ENCODE measurements at places on chromosomes 3 and 15.
A peak's percentile ranks its signal among the peaks of the same experiment; 100 is the strongest.

- DNase-seq, result no peak
Observed at GRCh38 chr3:119468041-119468440, 722 bp upstream of the POGLUT1 start.

GRCh38 chr15:67544475-67544874 lies 2.0 kb downstream of the MAP2K5 start:
- no peak for DNase-seq

GRCh38 chr15:101179341-101180153 lies 72.3 kb downstream of the CHSY1 start:
- DNase-seq, result no peak

DNA sequence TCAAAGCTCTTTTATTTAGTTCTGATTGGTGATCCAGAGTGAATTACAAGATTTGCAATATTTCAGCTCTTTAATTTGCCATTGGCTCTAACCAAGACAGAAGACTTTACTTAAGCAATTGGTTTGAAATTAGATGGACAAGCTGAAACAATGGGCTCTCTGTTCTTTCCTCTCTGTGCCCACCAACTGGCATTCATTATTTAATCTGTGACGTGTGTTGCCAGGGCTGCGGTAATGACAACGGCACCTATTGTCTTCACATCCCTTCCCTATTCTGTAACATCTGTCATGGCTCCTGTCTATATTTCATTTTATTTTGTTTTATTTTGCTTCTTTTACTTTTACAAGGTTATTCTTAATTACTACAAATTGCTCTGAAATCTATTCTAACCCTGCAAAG lies 33.9 kb downstream of the PLD1 start:
- no peak for DNase-seq

GRCh38 chr3:114294940-114295480 lies 1.2 kb downstream of the TIGIT start:
- DNase-seq, result no peak

GRCh38 chr3:4797201-4797705 lies 182.0 kb upstream of the BHLHE40 start:
- DNase-seq, result no peak

- peak; percentile 78 for DNase-seq
Observed at GRCh38 chr15:71195242-71195641, 80.0 kb downstream of the THSD4 start.

- peak; percentile 5 for DNase-seq
Observed at GRCh38 chr3:127408022-127408683, 120.3 kb upstream of the PRR20G start.

GRCh38 chr3:153885359-153885758 lies 235.8 kb upstream of the ARHGEF26 start:
- DNase-seq, result no peak

DNA sequence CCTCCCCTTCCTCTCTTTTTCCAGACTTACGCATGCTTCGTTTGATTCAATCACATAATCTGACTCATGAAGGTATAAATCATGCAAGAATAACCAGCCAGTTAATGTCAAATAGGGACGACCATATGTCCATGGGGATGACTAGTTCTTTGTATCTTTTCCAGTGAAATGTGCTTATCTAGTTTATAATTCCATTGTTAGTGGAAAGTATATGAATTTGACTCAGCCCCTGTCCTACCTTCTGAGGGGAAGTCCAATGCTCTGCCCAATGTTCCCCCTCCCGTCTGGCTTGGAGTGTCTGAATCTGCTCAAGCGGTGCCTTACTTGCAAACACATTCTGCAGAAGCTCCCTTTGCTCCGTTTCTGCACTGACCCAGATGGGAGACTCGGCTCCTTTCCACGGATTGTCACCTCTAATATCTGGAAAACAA lies 55.0 kb upstream of the EPHB3 start:
- DNase-seq, result no peak

DNA sequence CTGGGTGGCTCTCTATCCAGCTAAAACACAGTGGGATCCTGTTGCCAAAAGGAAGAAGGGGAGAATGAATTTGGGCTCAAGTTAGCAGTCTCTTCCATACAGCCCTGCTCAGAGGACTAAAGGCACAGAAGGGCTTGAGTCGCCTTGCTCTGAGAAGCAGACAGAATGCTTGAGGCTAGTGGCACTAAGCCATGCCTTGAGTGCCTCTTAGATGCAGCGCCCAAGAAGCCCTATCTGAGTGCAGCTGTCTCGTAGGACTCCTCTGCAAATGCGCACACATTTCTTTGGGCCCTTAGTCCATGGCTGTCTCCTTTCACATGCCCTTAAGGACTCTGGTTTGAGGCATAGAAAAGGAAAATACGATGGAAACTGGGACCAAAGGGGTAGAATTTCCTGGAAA lies 211.3 kb upstream of the CHRM5 start:
- DNase-seq, result no peak

DNA sequence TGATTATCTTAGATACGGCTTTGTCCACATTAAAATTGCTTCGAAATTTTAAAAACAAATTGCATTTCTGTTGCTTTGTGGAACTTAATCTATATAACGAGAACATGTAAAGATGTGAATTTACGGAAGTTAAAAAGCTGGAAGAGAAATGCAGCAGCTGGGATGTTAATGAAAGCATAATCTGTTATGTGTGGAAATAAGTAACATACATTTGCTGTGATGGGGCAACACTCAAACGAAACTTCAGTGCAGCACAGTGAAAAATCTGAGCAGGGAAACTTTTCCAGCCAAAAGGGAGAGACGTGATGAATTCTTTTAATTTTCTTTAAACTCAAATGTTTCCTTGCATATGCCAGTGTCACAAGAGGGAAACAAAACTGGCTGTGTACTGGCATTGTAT lies 276.7 kb upstream of the LMCD1 start:
- DNase-seq, result no peak

DNA sequence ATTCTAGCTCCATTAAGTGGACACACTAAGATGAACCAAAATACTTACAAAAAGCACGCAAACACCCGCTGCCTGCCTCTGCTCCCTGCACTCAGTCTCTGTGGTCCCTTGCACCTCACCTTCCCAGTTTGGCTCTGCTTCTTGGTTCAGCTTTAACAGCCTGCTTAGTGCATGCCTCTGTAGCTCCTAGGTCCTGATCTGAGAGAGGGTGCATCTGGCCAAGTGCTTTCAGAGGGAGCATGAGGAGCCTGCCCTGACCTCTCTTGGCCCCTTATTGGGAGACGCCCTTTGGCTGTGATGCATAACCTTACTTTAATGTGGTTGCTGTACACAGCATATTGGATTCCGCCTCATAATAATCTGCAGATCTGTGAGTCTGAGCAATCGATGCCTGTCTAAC lies 21.2 kb upstream of the ATP10A start:
- no peak for DNase-seq

DNA sequence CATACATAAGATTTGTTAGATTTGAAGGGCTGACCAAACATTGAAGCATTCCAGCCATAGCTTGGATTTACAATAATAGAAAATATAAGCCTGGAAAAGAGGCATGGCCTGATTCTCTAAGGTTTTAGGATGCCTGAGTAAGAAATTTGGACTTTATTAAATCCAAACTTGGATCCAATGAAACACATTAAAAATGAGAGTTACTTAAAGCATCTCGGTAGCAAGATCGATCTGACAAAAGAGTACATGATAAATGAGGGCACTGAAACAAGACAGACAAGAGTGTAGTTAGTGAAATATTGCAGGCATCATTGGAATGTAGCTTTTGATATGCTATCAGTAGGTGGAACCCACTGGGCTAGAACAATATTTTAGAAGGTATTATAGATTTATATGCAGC lies 855.7 kb upstream of the DPPA4 start:
- DNase-seq, result no peak

GRCh38 chr3:14899993-14900618 lies 47.3 kb upstream of the NR2C2 start:
- peak; percentile 54 for DNase-seq

GRCh38 chr3:22893644-22894325 lies 309.3 kb upstream of the UBE2E2 start:
- no peak for DNase-seq

DNA sequence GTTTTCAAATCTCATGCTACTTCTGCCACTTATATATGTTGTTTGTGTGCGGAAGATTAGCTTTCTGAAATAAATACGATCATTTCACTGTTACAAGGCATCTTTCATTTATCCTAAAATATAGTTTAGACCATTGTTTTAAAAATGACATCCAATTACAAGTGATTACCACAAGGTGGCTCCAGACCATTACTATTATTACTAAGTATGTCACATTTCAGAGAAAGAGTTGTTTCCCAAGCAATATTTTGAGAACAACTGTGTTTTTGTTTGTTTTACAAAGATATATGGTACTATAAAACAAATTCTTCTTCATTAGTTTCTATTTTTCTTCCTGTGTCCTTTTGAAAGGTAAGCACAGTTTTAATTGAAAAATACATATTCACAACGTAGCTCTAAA lies 136.0 kb upstream of the RAP2B start:
- peak; percentile 43 for DNase-seq

GRCh38 chr3:39122813-39123212 lies 15.3 kb downstream of the TTC21A start:
- no peak for DNase-seq

- no peak for DNase-seq
Observed at GRCh38 chr3:37502621-37503020, 328.2 kb upstream of the LRRFIP2 start.
